Stimulated activated CD8-positive, alpha-beta memory T cell treated with anti-CD3 and anti-CD28 coated beads, Interleukin-4, amount 100 ng/mL, for 1 hour (primary cell): ENCODE measurements at places on chromosomes 4 and X.

- DNase-seq, result no peak
These were observed 47.7 kb downstream of the PDGFRA start for GRCh38 chr4:54276641-54277430.

GRCh38 chr4:8589823-8590545 lies 2.6 kb upstream of the CPZ start:
- DNase-seq, result no peak

GRCh38 chrX:46865281-46865680 lies 28.4 kb downstream of the RP2 start:
- DNase-seq, result no peak

- DNase-seq, result no peak
These were observed 70.0 kb upstream of the FAM241A start for GRCh38 chr4:112075129-112075753.
